ENCODE measurements at places on chromosomes 7 and 10. TPM values are rescaled to one million over a fixed set of nuclear protein-coding genes. Genes with fewer than 3 reads are reported as not detected.
A peak's percentile ranks its signal among the peaks of the same experiment; 100 is the strongest.

DNA sequence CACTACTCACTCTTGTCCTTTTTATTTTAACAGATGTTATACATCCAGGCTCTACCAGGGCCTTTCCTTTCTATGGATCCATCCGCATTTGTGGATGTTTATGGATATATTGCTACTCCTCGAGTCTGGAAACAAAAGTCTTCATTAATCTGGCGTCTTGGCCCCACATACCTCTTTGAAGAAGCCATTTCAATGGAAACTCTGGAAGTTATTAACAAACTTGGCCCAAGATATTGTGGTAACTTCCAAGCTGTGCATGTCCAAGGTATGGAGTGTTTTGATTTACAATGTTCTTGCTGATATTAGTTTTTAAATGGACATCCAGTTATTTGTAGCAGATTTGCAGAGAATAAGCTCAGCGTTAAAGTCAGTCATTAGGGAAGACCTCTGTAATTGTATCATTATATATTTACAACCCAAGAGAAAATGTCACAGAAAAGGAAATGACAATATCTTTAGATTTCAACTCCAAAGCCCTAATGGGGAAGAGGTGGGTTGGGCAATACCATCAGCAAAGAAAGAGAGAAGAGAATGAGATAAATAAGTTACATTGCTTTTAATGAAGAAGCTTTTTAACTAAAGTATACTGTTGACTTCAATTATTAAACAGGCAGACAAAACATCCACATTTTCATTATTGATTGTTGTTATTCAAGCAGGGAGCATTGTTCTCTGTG is 102.1 kb downstream of the WDFY4 start:
- DNase-seq: no peak

DNA sequence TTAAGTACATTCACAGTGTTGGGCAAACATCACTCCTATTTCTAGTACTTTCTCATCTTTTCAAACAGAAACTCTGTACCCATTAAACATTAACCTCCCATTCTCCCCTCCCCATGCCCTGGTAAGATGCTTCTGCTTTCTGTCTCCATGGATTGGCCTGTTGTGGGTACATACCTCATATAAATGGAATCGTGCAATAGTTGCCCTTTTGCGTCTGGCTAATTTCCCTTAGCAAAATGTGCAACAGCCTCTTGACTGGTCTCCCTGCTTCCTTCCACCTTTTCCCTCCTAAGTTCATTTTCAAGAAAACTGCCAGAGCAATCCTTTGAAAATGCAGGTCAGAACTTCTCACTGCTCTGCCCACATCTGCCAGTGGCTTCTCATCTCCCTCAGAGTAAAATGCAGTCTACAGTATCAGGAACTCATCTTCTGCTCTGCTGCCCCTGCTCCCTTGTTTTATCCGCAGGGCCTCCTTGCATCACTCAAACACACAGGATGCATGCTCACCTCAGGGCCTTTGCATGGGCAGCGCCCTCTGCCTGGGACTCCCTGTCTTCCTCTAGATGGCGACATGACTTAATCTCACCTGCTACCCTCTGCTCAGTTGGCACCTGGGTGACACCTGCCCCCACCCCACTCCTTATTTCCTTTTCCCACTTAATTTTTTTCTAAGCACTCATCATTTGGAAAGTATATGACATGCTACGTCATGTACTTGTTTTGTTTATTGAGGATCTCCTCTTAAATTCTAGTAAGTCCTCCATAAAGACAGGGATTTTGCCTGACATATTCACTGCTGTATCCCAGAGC is 44.3 kb upstream of the ECHDC3 start:
- DNase-seq: no peak

DNA sequence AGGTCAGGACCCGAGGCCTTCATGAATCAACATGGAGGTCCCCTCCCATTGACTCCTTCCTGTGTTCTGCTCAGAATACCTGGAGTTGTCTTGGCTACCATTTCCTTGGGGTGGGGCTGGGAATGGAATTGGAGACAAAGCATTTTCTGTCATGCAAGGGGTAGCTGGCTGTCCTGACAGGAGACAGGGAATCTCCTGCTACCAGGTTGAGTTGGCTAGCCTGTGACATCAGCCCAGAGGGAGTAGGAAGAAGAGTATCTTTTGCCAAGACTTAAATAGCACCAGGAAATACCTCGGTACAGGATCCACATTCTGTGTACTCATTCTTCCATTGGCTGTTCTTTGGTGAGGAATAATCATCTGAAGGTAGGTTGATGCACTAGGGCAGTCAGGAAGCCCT is 4.9 kb downstream of the ZDHHC16 start:
- no peak for DNase-seq

DNA sequence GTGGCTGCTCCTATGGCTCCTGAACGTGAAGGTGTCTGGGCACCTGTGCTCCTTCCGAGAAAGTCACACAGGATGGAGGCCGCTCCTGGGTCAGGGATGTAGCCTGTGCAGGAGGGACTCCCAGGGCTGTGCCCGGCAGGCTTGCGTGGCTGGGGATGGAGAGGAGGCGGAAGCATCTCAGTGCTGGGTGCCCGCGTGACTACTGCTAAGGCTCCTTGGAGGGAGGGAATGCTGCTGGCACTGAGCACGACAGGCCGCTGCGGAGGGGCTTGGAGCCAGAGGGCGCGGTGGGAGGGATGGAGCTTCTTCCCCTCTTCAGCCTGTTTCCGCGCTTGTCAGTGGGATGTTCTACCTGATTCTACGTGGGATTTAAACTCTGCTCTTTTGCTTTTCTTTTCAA is 35.0 kb downstream of the ADCY1 start:
- DNase-seq: no peak

DNA sequence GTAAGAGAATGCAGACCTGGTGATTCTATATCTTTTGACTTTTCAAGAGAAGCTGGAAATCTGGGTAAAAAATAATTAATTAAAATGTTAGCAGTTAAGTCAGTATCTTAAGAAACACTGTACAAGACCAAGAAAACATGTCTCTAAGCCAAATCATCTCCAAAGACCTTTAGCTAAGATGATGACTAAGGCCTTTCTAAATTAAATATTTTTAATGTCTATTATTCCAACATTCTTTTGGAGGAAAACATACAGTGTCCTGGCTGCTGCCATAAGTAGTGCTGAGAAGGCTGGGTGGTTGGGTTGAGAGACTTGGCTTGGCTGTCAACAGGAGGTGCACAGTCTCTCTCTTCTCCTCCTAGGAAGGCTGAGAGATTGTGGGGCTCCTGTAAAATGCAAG is 20.3 kb downstream of the STARD3NL start:
- DNase-seq: no peak

DNA sequence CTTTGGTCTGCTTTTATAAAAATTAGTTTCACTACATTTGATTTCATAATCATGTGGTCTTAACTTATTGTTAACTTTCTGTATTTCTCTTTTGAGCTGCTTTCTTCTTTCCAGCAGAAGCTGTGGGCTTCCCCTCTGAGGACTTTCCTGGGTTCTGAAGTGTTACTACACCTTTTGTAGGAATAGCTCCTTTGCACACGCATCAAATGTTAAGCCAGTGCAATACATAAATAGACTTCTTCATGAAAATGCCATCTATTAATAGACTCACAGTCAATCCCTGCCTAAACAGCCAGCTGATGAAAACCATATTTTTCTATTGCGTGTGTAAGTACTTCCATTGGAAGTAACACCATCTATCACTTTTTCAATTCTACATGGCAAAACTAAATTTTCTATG is 1.5 kb downstream of the ABCB4 start:
- DNase-seq: no peak

DNA sequence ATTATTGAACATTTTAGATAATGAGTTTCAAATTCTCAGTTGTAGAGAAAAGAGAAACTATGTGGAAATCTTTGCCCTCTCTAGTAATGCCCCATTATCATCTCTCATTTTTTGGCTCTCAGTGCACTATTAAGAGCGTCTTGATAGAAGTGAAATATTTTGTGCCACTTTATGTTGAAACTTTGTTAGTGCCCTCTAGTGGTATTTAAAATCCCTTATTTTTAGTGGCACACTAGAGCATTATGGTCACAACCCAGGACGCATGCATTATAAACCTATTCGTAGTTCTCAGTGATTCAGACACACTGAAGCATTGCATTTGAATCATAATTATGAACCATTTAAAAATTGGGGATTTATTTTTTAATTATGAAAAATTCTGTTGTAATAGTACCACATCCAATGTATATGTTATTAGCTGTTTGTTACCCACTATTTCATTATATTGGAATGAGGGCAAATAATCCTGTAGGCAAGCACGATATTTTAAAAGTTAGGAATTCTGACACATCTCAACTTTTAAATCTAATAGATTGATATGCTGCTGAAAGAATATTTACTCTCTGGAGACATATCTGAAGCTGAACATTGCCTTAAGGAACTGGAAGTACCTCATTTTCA is 21.9 kb downstream of the PDCD4 start:
- DNase-seq: no peak

GRCh38 chr10:77586719-77587415 is 50.7 kb downstream of the KCNMA1 start:
- DNase-seq: no peak

DNA sequence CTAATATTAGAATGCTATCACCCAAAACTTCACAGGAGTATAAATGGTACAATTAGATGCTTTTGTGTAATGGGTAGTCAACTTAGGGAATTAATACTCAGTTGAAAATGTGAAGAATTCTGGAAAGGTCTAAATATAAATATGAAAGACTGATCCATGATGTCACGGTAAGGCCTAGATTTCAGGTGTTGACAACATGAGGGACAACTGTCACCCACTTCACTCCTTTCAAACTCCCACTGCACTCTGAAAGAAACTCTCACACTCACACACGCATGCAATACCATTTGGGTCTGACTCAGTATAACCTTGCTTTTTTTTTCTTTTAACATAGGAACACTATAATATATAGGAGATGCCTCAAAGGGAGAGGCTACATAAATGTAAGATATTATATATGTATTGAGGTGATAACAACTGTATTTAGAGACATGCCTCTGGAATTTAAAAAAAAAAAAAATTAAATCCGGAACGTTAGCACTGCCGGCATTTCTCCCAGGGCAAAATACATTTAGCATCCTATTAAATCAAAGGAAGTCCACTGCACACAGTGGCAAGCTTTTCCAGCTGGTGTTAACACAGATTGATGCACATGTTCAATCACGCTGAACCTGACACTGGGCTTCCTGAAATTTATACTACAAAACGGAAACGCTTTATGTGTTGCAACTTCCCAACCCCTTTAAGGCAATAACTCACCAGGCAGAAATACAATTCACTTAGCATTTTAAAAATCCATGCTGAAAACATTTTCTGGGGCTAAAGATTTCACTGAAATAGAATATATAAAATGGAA is 74.9 kb downstream of the RSU1 start:
- DNase-seq: no peak

GRCh38 chr7:148665221-148665620 is 33.5 kb upstream of the CUL1 start:
- DNase-seq: no peak

GRCh38 chr7:148571381-148571780 is 19.2 kb upstream of the C7orf33 start:
- DNase-seq: no peak

DNA sequence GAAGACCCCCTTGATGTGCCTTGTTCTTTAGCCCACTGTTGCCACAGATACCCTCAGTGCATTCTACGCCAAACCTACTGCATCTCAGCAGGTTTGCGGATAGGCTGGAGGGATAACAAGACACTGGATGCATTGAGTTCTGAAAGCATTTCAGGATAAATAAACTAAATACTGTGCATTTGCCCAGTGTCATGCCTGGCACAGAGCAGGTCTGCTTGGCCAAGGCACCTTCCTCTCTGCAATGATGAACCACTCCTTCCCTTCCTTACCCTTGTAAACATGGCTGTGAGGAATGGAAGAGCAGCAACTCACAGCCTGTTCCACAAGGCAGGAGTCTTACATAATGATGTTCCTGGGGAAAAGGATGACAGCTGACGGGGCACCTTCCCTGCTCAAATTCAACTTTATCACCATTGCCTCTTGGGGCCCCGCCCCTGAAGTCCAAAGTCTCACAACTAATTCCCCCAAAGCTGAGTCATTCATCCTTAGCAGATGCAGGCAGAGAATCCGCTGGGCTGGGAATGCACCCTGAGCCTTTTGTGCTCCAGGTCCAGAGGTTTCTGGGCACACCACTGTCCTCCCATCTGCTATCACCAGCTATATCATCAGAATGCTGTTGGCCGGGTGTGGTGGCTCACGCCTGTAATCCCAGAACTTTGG is 11.6 kb downstream of the DDX56 start:
- DNase-seq: no peak

DNA sequence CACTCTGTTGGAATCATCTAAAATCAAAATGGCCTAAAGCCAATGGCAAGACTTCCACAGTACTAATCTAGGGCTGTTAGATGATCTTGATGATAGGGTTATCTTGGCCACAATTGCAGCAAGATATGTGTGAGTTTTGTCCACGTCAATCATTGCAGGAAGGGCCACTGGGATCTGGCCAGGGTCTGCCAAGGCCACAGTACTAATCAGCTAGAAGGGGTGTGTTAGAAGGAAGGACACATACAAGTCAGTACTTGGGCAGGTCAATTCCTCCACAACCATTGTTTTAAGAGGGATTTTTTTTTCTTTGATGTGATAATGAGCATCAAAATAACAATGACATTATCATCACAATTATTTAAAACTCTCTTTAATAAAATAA is 1.6 kb downstream of the LMOD2 start:
- no peak for DNase-seq

DNA sequence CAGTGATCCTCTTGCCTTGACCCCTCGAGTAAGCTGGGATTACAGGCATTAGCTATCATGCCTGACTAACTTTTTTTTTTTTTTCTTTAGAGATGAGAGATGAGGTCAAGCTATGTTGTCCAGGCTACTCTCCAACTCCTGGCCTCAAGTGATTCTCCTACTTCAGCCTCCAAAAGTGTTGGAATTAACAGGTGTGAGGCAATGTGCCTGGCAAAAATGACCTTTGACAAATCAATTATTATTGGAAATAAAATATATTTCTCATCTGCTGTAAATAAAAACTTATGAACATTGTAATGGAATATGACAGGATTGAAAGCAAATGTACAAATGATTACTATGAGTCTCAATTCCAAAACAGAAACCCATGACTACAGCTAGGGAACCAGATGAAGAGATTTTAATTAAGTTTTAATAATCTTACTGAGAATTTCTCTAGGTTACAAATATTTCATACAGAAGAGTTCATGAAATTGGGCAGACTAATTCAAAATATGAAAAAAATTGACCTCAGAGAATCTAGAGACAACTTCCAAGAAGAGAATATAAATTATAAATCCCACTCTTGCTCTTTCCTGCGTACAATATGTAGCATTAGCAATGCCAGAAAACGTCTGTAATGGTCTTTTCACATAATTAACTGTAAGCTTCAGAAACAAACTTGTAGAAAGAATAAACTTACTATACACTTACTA is 414.7 kb downstream of the DGKB start:
- DNase-seq: no peak

GRCh38 chr7:27586825-27587224 is 75.9 kb downstream of the HIBADH start:
- DNase-seq: peak; percentile 23

RPA3 gene
- 64.9 TPM for total RNA-seq

PRSS2 gene
- total RNA-seq: not detected

PPP1R17 gene
- total RNA-seq: not detected

MYH16 gene
- not detected for total RNA-seq

Measured in activated B cell treated with CpG ODN at 0.5 μM for 24 hours (primary cell).